Stimulated activated CD8-positive, alpha-beta memory T cell treated with anti-CD3 and anti-CD28 coated beads, Interleukin-7, amount 100 ng/mL, for 1 hour (primary cell): ENCODE measurements at places on chromosomes 3 and 15.

DNA sequence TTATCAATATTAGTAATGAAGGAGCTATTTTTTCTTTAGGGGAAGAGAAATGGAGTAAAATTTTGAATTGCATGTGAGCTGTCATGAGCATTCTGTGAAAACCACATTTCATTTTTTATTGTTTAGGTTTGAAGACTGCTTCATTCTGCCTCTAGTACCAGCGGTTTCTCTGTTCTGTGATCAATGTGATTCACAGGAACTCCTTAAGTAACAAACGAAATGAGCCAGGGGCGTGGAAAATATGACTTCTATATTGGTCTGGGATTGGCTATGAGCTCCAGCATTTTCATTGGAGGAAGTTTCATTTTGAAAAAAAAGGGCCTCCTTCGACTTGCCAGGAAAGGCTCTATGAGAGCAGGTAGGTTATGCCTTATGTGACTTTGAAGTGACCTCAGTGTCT, 13.0 kb downstream of the NIPA2 start:
- DNase-seq = no peak

DNA sequence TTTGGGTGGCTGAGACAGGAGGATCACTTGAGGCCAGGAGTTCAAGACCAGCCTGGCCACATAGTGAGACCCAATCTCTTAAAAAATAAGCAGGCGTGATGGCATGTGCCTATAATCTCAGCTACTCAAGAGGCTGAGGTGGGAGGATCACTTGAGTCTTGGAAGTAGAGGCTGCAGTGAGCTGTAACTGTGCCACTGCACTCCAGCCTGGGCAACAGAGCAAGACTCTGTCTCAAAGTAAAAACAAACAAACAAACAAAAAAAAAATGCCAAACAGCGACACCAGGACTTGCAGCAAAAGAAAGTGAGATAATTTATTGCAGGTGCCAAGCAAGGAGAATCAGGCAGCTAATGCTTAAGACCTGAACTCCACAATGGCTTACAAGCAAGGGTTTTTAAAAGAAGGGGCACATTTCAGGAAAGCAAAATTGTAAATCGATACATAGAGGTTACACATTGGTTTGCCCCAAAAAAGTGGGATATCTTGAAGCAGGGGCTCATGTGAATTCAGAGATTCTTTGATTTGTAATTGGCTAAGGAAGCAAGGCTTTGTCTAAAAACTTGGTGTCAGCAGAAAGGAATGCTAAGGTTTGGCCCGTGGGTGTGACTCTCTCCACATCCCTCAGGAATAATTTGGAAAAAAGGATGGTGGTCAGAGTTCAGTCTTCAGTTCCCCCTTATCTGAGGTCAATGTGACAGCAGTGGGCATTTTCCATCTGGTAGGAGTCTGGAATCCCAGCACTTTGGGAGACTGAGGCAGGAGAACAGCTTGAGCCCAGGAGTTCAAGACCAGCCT, 5.2 kb upstream of the MPI start:
- no peak for DNase-seq

DNA sequence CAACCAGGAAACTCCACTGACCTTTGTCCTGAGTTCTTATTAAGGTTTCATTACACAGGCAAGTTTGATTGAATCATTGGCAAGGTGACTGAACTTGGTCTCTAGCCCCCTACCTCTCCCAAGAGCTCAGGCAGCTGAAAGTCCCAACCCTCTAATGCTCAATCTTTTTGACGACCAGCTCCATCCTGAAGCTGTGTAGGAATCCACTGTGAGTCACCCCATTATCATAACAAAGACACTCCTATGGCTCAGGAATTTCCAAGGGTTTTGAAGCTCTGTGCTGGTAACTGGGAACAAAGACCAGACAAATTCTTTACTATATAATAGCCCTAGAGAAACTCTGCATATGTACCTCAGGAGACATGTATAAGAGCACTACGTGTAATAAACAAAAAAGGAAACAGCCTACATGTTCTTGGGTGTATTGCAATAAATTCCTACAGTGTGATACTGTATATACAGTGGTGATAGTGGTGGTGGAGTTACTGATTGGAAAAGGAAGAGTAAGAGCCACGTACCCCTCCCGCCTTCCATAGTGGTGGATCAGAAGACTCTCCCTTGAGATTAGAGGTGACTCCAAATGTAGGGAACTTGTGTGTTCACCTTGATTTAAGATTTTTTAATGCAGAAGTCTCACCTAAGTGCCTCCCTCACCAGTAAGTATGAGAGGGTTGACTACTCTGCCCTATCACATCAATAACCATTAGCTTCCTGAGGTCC, 116.6 kb downstream of the ST8SIA2 start:
- no peak for DNase-seq

- DNase-seq = no peak
Measured at GRCh38 chr3:14273901-14274611, 95.4 kb downstream of the LSM3 start.

GRCh38 chr3:103057003-103057402, 622.2 kb downstream of the ZPLD1 start:
- no peak for DNase-seq

GRCh38 chr3:186679151-186679550, 13.3 kb downstream of the HRG start:
- no peak for DNase-seq

- DNase-seq = no peak
Measured at GRCh38 chr3:183259621-183260020, 6.6 kb downstream of the B3GNT5 start.

GRCh38 chr15:44159492-44159891, 35.6 kb downstream of the FRMD5 start:
- DNase-seq = no peak

DNA sequence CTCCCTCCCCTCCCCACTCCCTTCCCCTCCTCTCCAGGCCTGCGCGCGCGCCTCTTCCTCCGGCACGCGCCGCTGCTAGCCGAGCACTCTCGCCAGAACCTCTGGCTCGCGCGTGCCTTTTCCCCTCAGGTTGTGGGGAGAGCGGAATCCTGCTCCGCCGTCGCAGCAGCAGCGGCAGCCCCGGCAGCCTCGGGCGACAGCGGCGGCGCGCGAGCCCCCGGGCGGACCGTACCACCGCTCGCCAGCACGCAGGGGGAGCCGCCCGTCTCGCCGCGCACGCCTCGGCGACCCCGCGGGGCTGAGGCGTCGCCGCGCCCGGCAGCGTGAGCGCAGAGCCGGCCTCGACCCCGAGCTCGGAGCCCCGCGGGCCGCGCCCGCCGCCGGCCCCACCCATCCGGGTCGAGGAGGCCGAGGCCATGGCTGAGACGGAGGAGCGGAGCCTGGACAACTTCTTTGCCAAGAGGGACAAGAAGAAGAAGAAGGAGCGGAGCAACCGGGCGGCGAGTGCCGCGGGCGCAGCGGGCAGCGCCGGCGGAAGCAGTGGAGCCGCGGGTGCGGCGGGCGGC, at the start of gene CDV3:
TSS of gene CDV3 (plus strand) at position 58 of the 566 bp plus-strand sequence. CDS start at position 417, 359 bp downstream.
- DNase-seq = no peak
